Metanephros (tissue), 2 donors: ENCODE measurements at places on chromosomes 12 and 14. TPM values are rescaled to one million over a fixed set of nuclear protein-coding genes. Genes with fewer than 3 reads are reported as not detected.

The MIP gene
- not detected for total RNA-seq

The FOXN3 gene
- 66.4 TPM for total RNA-seq

The SSPN gene
- total RNA-seq = 46.1 TPM

The CCDC177 gene
- not detected for total RNA-seq

The RASAL1 gene
- total RNA-seq = 15.1 TPM

The SLC2A14 gene
- 0.64 TPM for total RNA-seq

The ITGB7 gene
- total RNA-seq = 3.7 TPM

The SLC10A1 gene
- not detected for total RNA-seq

The PRIMA1 gene
- 0.41 TPM for total RNA-seq

The OR4K15 gene
- not detected for total RNA-seq

The DENR gene
- 42.7 TPM for total RNA-seq

The RNF31 gene
- 52.8 TPM for total RNA-seq

The TAS2R8 gene
- 0.18 TPM for total RNA-seq

The TAS2R14 gene
- total RNA-seq = 8.2 TPM

The VWF gene
- total RNA-seq = 34.8 TPM

The RAP1B gene
- 180 TPM for total RNA-seq

The TMEM253 gene
- total RNA-seq = 0.35 TPM

The ANKRD33 gene
- 0.64 TPM for total RNA-seq

The P2RX2 gene
- 1.5 TPM for total RNA-seq

The MMAB gene
- total RNA-seq = 23.8 TPM

The C12orf60 gene
- 2.7 TPM for total RNA-seq

The C1R gene
- 108 TPM for total RNA-seq

The ZFHX2 gene
- total RNA-seq = 1.3 TPM

The SLC5A8 gene
- 21.5 TPM for total RNA-seq

The POTEM gene
- not detected for total RNA-seq

The SLC39A2 gene
- total RNA-seq = 1.9 TPM

The ATF1 gene
- total RNA-seq = 49.3 TPM

The SLC25A47 gene
- total RNA-seq = not detected

The NFYB gene
- total RNA-seq = 20.6 TPM

The RALGAPA1 gene
- total RNA-seq = 72.1 TPM

The CD69 gene
- total RNA-seq = 14.5 TPM

The NOS1 gene
- 3.9 TPM for total RNA-seq

The PTCSC3 gene
- total RNA-seq = not detected

The MMP17 gene
- 1.9 TPM for total RNA-seq

The FAM186B gene
- total RNA-seq = 0.47 TPM

The SRRM4 gene
- 0.06 TPM for total RNA-seq

The DEGS2 gene
- 11.5 TPM for total RNA-seq

The OR6C2 gene
- total RNA-seq = not detected

The RGS6 gene
- 4.4 TPM for total RNA-seq

The FAM222A gene
- 5.0 TPM for total RNA-seq

The HOXC12 gene
- total RNA-seq = not detected

The OTOGL gene
- 0.82 TPM for total RNA-seq

The R3HDM2 gene
- 51.6 TPM for total RNA-seq

The LALBA gene
- not detected for total RNA-seq

The LRP6 gene
- total RNA-seq = 133 TPM

The OTUB2 gene
- total RNA-seq = 3.7 TPM

The MSI1 gene
- 4.8 TPM for total RNA-seq

The NOVA1 gene
- 14.6 TPM for total RNA-seq

The TAS2R7 gene
- not detected for total RNA-seq

The TUBA1B gene
- total RNA-seq = 596 TPM

The CYP27B1 gene
- total RNA-seq = 1.1 TPM

The RPL10L gene
- total RNA-seq = not detected

The CLMN gene
- total RNA-seq = 34.1 TPM

The COCH gene
- 2.3 TPM for total RNA-seq

The CLEC1B gene
- total RNA-seq = 1.1 TPM

The PAWR gene
- total RNA-seq = 232 TPM

The SCN8A gene
- 3.7 TPM for total RNA-seq

The CD163 gene
- 18.8 TPM for total RNA-seq

The NGB gene
- not detected for total RNA-seq
